ENCODE measurements at places on chromosomes 7 and 10.

DNA sequence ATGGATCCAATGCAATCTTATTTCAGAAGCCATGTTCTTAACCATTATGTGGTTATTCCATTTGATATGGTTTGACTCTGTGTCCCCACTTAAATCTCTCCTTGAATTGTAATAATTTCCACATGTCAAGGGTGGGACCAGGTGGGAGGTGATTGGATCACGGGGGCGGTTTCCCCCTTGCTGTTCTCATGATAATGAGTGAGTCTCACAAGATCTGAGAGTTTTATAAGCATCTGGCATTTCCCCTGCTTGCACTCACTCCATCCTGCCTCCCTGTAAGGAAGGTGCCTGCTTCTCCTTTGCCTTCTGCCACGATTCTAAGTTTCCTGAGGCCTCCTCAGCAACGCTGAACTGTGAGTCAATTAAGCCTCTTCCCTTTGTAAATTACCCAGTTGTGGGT is 32.0 kb upstream of the TSPAN13 start:
- DNase-seq: no peak

DNA sequence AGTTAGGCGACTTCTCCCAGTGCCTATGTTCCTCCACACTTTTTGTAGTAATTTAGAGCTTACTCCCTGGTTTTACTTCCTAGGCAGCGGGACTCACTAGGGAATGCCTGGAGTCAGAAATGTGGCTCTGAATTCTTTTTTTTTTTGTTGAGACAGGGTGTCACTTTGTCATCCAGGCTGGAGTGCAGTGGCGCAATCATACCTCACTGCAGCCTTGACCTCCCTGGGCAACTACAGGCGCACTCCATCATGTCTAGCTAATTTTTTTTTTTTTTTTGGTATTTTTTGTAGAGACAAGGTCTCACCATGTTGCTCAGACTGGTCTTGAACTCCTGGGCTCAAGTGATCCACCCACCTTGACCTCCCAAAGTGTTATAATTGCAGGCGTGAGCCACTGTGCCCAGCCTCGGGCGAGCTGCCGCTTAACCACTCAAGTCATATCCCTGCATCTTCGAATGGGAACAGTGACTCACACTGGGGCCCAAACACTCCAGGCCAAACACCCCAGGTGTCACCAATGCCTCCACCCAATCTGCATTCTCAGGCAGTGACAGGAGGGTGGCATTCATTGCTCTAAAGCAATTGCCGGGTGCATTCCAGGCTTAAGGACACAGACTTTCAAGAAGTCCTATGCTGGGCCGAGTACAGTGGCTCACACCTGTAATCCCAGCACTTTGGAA is 19.6 kb downstream of the RGS10 start:
- DNase-seq: no peak

GRCh38 chr10:119215371-119215770 is 8.0 kb downstream of the GRK5 start:
- no peak for DNase-seq

- DNase-seq: no peak
Measured at GRCh38 chr10:131014271-131014670, 297.2 kb downstream of the TCERG1L start.

GRCh38 chr7:98167653-98168052 is 43.6 kb upstream of the BHLHA15 start:
- DNase-seq: no peak

DNA sequence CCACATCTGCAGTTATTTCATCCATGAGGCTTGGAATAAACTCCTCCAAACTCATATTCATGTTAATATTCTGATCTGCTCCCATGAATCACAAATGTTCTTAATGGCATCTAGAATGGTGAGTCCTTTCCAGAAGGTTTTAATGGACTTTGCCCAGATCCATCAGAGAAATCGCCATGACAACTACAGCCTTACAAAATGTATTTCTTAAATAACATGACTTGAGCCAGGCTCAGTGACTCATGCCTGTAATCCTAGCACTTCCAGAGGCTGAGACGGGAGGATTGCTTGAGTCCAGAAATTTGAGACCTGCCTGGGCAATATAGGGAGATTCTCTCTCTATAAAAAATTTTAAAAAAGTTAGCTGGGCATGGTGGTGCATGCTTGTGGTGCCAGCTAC is 102.1 kb upstream of the TMEM168 start:
- no peak for DNase-seq

DNA sequence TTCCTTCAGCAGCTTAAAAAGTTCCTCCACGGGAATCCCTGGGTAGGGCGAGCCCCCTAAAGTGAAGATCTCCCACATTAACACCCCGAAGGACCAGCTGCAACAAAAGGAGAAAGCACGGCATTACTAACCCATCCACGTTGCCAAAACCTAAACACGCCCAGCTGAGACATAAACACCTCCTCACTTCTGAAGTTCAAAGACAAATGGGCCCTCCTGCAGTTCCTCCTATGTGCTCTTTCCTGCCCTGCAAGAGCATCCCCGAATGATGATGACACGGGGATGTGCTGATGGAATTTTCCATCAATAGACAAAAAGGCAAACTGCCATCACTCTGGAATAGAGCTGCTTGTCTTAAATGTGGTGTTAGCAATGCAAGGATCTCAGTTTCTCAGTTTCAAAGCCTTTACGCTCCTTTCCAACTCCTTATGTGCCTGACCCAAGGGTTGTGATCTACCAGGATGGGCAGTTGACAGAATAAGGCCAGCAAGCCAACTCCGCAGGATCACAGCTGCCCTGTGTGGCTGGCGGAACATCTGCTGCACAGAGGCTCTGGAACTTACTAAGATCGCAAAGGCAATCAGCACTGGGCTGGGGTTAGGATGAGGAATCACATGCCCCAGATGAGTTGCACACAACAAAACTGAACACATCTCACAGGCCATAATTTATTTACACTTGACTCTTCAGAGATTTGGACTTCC is 112.7 kb downstream of the FGFR2 start:
- DNase-seq: no peak

GRCh38 chr10:90470966-90471365 is 386.9 kb downstream of the HTR7 start:
- no peak for DNase-seq

All from activated CD8-positive, alpha-beta memory T cell treated with anti-CD3 and anti-CD28 coated beads, Interleukin-2, amount 10 ng/mL, durations not matched to agents 7 days and 5 days (primary cell).